Large intestine (tissue), 12 donors: ENCODE measurements at places on chromosomes 12 and 14. TPM values are rescaled to one million over a fixed set of nuclear protein-coding genes. Genes with fewer than 3 reads are reported as not detected.

GRCh38 chr14:36284971-36285595 is 35.4 kb downstream of the MBIP start:
- H3K36me3 ChIP-seq: no peaks in the 10 kb centered on the region
- H3K27me3 ChIP-seq: no peaks in the 10 kb centered on the region
- H3K4me3 ChIP-seq: no peak overlapping the region
- H3K27ac ChIP-seq: no peak overlapping the region

GRCh38 chr12:112870267-112870980 is 36.3 kb upstream of the OAS1 start:
- H3K27me3 ChIP-seq: no peaks in the 10 kb centered on the region
- no peak overlapping the region for H3K4me3 ChIP-seq
- H3K27ac ChIP-seq: no peak overlapping the region
- H3K4me1 ChIP-seq: no peaks in the 10 kb centered on the region

GRCh38 chr12:80648881-80649280 is 58.6 kb upstream of the MYF6 start:
- DNase-seq: no peak
- H3K27ac ChIP-seq: no peak overlapping the region
- H3K36me3 ChIP-seq: no peaks in the 10 kb centered on the region
- no peaks in the 10 kb centered on the region for H3K27me3 ChIP-seq
- no peaks in the 10 kb centered on the region for H3K4me1 ChIP-seq

DNA sequence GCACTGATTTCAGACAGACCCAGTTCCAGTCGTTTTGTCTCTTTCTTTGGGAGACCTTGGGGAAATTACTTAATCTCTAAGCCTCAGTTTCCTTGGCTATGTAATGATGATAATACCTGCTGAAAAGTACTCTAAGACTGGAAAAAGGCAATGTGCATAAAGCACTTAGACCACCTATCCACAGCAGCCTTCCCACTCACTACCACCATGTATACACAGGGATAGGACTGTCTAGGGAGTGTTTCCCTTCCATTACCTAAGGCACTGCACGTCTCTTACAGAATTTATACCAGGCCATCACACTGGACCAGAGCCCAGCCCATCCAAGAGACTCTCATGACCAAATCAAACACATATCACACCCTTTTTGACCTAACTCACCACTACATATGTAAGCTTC is 6.3 kb downstream of the RPS29 start:
- H3K4me3 ChIP-seq: no peak overlapping the region
- peaks cover 9% of the 10 kb centered on the region for H3K4me1 ChIP-seq
- H3K36me3 ChIP-seq: peaks cover 43% of the 10 kb centered on the region
- DNase-seq: no peak

GRCh38 chr14:67426161-67426560 is 14.2 kb upstream of the PLEK2 start:
- H3K36me3 ChIP-seq: no peaks in the 10 kb centered on the region
- H3K27me3 ChIP-seq: no peaks in the 10 kb centered on the region
- DNase-seq: no peak

- H3K4me1 ChIP-seq: peaks cover 9% of the 10 kb centered on the region
- H3K27me3 ChIP-seq: no peaks in the 10 kb centered on the region
- no peak for DNase-seq
- no peak overlapping the region for H3K4me3 ChIP-seq
Measured at GRCh38 chr14:58797010-58797429, 159.3 kb downstream of the DACT1 start.

- no peaks in the 10 kb centered on the region for H3K27me3 ChIP-seq
- H3K4me1 ChIP-seq: peaks cover 64% of the 10 kb centered on the region
- peak overlapping the region; percentile 61 for H3K27ac ChIP-seq
- DNase-seq: no peak
- no peaks in the 10 kb centered on the region for H3K36me3 ChIP-seq
- no peak overlapping the region for H3K4me3 ChIP-seq
Measured at GRCh38 chr14:68607867-68608573, 184.8 kb downstream of the ZFP36L1 start.

DNA sequence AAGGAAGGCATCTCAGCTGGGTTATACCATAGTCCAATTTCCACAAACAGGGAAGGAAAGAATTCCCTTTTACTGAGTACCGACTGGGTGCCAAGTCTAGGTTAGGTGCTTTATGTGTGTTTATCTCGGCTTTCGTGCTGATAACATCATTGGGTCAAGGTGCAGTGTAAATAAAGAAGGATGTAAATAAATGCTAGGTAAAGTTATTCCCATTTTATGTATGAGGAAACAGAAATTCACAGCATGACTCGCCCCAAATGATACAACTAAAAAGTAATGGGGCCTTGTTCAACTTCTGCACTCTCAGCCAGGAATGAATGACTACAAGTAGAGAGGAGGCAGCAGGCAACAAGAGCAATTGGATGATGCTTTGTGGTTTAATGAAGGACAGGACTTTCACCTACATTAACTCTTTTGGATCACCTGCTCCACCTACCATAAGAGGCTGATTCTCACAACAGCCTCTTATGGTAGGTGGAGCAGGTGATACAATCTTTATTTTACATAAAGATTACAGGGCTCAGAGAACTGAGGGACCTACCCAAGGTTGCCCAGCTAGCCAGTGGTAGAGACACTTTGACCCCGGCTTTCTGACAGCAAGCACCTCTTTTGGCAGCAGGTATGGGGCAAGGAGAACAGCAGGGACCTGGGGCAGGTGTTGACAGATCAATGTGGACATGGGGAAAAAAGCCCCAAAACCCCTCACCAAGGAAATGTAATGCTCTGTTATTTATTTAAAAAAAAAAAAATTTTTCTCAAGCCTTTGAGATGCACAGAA is 213.4 kb upstream of the NUDT4 start:
- peak; percentile 53 for DNase-seq
- H3K27me3 ChIP-seq: no peaks in the 10 kb centered on the region
- H3K4me1 ChIP-seq: peaks cover 13% of the 10 kb centered on the region
- peak overlapping the region; percentile 27 for H3K27ac ChIP-seq
- no peaks in the 10 kb centered on the region for H3K36me3 ChIP-seq
- no peak overlapping the region for H3K4me3 ChIP-seq

DNA sequence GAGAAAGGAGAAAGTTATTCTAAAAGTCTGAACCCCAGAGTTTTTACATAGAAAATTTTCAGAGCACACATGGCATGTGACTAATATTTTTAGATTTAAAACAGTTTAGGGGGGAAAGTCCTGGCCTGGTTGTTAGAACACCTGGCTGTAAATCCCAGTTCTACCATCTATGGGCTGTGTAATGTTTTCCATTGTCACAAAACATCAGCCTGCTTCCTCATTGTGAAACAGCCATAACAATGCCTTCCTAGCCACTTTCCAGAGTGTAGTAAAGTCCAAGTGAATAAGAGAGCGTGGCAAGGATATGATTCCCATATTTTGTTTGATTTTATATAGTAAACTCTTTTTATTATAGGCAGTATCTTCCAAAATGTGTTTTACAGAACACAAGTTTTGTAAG is 310.0 kb upstream of the DCN start:
- H3K27ac ChIP-seq: peak overlapping the region; percentile 34
- H3K4me3 ChIP-seq: no peak overlapping the region
- H3K4me1 ChIP-seq: no peaks in the 10 kb centered on the region

DNA sequence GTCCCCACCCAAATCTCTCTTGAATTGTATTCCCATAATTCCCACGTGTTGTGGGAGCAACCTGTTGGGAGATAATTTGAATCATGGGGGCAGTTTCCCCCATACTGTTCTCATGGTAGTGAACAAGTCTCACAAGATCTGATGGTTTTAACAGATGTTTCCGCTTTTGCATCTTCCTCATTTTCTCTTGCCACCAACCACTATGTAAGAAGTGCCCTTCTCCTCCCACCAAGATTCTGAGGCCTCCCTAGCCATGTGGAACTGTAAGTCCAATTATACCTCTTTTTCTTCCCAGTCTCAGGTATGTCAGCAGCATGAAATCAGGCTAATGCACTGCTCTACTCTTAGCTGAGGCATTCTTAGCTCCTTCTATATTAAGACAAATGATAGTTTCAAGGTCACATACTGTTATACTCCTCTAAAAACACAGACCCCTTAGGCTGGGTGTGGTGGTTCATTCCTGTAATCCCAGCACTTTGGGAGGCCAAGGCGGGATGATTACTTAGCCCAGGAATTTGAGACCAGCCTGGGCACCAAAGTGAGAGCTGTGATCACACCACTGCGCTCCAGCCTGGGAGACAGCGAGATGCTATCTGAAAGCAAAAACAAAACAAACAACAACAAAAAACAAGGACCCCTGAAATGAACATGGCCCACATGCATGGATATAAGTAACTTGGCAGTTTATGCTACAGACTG is 3.6 kb downstream of the SCAF11 start:
- no peak for DNase-seq
- peaks cover 4% of the 10 kb centered on the region for H3K4me1 ChIP-seq
- H3K27ac ChIP-seq: no peak overlapping the region
- H3K27me3 ChIP-seq: no peaks in the 10 kb centered on the region
- H3K36me3 ChIP-seq: peaks cover 8% of the 10 kb centered on the region

- H3K27me3 ChIP-seq: no peaks in the 10 kb centered on the region
- DNase-seq: no peak
- no peak overlapping the region for H3K27ac ChIP-seq
- no peak overlapping the region for H3K4me3 ChIP-seq
Measured at GRCh38 chr12:1013618-1014489, 22.8 kb downstream of the ERC1 start.

- no peaks in the 10 kb centered on the region for H3K27me3 ChIP-seq
- DNase-seq: no peak
- H3K36me3 ChIP-seq: no peaks in the 10 kb centered on the region
- H3K4me1 ChIP-seq: no peaks in the 10 kb centered on the region
Measured at GRCh38 chr14:22088614-22089342, 415.2 kb upstream of the OR4E1 start.

Gene LRTM2
- 0.13 TPM for polyA plus RNA-seq

Gene LRRK2
- 2.8 TPM for polyA plus RNA-seq

Gene MMP17
- 8.3 TPM for polyA plus RNA-seq

Gene SCNN1A
- 25.7 TPM for polyA plus RNA-seq
